ENCODE measurements at places on chromosomes 16 and 17.

DNA sequence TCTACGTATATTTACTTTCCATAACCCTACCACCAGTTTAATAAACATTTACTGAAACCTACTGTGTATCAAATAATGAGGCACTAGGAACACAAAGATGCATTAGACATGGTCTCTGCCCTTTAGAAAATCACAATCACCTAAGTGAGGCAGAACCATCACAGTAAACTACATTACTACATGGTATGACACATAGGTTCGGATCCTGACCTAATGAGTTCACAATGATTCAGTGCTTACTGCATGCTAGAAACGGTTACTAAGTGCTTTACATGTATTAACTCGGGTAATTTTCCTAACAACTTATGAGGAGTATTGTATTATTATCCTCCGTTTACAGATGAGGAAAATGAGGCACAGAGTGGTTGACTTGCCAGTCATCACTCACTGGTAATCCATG, 5.2 kb upstream of the SYNRG start:
- DNase-seq, result no peak

GRCh38 chr17:69856946-69857345, 218.1 kb upstream of the KCNJ16 start:
- no peak for DNase-seq

DNA sequence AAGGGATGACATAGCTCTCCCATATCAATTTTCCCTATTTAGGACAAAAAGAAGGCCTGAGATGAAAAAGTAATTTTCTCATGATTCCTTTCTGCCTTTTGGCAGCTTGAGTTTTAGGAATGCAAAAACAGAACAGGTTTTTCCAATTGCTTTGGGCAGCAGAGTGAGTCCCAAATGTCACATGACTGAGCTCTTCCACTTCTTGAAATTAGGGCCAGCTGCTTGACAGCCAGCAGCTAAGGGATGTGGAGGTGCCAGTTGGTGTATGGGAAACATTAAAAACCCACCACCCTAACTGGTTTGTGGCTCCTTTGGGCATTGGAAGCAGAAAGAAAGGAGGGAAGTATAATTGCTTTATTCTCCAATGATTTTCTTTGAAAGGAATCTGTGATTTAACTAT, 133.8 kb upstream of the FAM20A start:
- DNase-seq, result no peak

GRCh38 chr16:84356591-84357116, 11.7 kb upstream of the ATP2C2 start:
- DNase-seq, result no peak

GRCh38 chr16:66502020-66502913, 47.7 kb downstream of the TK2 start:
- DNase-seq, result no peak

- DNase-seq, result peak; percentile 20
These were observed 195.4 kb downstream of the XYLT1 start for GRCh38 chr16:17275076-17276009.

- no peak for DNase-seq
These were observed 64.8 kb upstream of the ADAMTS18 start for GRCh38 chr16:77499373-77500285.

DNA sequence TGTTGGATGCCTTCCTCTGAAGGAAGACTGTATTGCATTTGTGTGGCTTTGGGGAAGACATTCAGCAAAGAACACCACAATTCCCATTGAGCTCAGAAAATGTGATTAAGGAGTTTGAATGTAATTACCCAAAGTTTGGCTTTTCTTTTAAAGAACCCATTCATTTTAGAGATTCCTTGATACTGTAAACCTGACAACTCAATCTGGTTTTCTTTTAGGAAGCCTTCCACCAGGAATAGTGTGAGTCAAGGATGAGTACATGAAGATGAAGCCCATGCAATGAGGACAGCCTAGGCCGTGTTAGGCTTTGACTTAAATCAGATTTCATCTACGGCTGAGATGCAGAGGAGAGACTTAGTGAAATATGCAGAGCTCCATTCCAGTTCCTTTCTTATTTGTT, 271.7 kb upstream of the TBX2 start:
- DNase-seq, result no peak

GRCh38 chr17:21288571-21289017, 4.1 kb downstream of the MAP2K3 start:
- peak; percentile 53 for DNase-seq

- no peak for DNase-seq
These were observed 27.2 kb upstream of the BEAN1 start for GRCh38 chr16:66399930-66400329.

GRCh38 chr17:45824475-45824874, 20.2 kb upstream of the SPPL2C start:
- no peak for DNase-seq

DNA sequence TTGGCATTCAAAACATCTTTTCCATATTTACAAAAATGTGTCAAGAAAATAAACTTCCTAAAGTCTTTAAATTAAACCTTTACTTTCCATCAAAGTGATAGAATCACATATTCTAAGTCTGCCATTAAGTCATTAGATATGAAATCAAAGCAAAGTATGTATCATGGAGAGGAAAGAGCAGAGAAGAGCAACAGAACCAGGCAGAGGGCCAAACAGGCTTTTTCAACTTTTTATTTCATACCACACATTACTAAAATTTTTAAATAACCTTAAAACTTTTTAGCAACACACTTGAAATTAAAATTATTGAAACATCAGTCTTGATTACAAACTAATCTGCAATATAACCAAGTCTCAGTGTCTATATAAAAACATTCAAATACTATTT, 13.8 kb downstream of the SIAH1 start:
- no peak for DNase-seq

GRCh38 chr17:63946440-63947363, 14.6 kb upstream of the CD79B start:
- DNase-seq, result peak; percentile 83

- no peak for DNase-seq
These were observed 5.0 kb upstream of the CCDC42 start for GRCh38 chr17:8749616-8750015.

GRCh38 chr17:6528557-6528956, 27.8 kb downstream of the PITPNM3 start:
- DNase-seq, result no peak

GRCh38 chr17:46178550-46179214, 14.5 kb downstream of the KANSL1 start:
- peak; percentile 43 for DNase-seq

GRCh38 chr17:48722201-48722907, at the start of gene PRAC1:
TSS of gene PRAC1 (minus strand) at chr17:48722518. CDS start at chr17:48722392, 126 bp downstream.
- no peak for DNase-seq

DNA sequence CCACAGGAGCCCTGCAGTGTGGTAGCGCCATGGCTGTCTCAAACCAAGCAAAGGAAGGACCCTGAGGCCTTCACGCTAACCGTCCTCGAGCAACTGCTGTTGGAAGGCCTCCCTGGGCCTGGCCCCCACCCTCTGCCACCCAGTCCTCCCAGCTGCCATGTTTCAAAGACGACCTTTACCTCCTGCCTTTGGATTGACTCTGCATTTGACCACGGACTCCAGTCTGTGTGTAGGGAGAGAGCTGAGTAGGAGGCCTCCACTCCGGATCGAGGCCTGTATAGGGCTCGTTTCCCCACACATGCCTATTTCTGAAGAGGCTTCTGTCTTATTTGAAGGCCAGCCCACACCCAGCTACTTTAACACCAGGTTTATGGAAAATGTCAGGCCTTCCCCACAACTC, 24.3 kb downstream of the PLCD3 start:
- DNase-seq, result no peak

DNA sequence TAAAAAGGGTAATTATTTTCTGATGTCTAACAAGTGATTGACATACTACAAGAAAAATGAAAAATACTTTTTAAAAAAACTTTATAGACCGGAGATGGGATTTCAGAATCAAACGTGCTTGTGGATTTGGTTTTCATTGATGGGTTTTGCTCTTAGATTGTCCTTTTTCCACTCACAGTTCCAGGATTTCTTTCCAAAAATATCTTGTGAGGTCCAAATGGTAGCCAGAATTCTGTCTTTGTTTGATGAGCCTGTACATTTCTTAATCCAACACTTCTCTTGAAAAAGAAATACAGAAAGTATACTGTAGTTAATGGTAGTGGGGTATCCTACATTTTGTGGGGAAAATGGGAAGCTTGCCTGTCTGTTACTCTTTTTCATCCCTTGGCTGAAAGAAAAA, 329.3 kb downstream of the KCNJ2 start:
- no peak for DNase-seq

- no peak for DNase-seq
These were observed 4.9 kb downstream of the TXNDC11 start for GRCh38 chr16:11737713-11738112.

GRCh38 chr17:70936724-70937123, 767.4 kb downstream of the KCNJ2 start:
- no peak for DNase-seq

DNA sequence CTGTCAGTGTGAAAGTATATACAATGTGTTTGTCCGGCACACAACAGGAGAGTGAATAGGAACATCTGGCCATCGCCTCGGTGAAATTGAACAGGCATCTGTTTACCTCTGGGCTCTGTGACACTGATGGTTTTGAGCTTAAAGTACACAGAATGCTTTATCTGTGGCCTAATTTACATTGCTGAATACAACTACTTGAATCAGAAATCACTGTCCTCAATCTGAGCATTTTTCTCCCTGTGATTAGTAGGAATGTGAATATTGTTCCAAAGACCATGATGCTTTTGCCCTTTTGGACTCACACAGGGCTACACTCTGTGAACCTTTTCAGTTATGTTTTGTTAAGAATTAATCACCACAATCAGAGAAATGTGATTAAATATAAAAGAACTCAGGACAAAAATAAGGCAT, 323.0 kb upstream of the TBX2 start:
- DNase-seq, result no peak

DNA sequence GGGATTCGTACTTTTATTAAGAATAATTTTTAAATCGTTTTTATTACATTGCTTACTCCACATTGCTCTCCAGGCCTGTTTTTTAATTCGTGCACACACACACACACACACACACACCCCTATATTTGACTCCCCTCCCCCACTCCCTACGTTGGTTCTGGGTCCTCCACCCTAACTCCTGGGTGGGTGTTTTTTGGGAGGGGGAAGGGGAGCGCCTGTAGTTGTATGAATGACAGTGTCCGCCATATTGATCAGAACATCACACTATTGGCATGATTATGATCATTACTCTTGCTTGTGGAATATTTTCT, 1.3 kb downstream of the GNAO1 start:
- no peak for DNase-seq

DNA sequence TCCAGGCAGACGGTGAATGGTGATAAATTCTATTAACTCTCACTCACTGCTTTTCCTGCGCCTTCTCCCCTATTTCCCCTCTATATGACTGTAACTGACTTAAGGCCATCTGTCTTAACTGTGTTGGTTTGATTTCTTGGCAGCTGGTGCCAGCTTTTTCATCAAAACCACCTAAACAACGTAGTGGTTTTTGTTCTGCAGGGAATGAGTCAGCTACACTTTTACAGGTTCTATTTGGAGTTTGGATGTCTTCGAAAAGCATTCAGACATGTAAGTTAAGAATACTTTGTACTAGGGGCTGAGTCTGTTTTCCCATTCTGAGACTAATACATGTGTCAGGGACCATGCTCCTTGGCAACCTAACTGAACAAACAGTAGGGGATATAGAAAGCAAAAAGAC, 8.5 kb downstream of the REXO5 start:
- DNase-seq, result peak; percentile 77

DNA sequence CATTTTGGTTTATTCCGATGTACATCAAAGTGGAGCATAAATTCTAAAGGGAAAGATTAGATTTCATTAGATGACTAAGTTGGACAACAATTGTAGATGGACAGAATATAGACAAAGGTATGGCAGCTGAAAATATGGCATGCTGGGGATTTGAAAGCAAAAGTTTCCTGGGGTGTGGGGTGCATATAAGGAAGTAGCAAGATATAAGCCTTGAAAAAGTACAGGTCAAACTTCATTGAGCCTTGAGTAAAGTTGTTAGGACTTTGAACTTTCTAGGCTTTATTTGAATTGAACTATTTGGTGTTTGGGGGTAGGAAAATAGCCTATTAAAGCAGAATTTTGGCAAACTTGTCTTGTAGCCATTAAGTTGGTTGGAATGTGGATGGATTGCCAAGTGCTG, 75.8 kb upstream of the KCNJ16 start:
- DNase-seq, result no peak

DNA sequence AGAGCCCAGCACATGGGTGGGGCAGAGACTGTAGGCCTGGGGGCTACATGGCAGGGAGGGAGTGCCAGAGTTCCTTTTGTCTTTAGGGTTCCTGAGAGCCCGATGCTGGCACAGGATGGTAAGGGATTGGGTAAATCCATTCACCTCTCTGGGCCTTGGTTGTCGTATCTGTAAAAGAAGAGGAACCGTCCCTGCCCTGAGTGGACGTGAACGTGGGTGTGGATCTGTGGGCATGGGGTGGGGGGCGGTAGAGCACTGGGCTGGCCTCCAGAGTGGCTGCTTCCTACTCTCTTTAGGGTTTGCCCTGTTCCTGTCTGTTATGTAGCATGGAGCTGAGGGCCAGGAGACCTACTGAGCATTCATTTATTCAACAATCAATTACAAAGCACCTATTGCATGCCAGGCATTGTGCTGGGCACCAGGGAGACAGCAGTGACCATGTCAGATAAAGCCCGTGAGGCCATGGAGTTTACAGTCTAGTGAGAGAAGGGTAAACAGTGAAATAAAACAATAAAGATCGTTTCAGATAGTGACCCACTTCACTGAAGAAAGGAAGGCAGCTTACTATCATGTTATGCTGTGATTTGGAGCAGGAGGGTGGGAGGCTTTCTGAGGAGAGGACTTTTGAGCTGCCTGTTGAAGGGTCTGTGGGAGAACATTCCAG, 13.1 kb upstream of the TCAP start:
- DNase-seq, result no peak

DNA sequence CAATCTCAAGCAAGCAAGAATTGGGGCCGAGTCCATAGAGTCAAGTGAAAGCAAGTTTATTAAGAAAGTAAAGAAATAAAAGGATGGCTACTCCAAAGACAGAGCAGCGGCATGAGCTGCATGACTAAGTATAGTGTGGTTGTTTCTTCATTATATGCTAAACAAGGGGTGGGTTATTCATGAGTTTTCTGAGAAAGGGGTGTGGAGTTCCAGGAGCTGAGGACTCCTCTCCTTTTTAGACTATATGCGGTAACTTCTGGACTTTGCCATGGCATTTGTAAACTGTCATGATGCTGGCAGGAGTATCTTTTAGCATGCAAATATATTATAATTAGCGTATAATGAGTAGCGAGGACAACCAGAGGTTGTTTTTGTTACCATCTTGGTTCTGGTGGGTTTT, 819.9 kb downstream of the KCNJ2 start:
- DNase-seq, result no peak

- no peak for DNase-seq
These were observed 24.6 kb upstream of the DLX4 start for GRCh38 chr17:49944273-49944870.

GRCh38 chr16:30941600-30942425, 7.1 kb upstream of the ORAI3 start:
- peak; percentile 91 for DNase-seq

DNA sequence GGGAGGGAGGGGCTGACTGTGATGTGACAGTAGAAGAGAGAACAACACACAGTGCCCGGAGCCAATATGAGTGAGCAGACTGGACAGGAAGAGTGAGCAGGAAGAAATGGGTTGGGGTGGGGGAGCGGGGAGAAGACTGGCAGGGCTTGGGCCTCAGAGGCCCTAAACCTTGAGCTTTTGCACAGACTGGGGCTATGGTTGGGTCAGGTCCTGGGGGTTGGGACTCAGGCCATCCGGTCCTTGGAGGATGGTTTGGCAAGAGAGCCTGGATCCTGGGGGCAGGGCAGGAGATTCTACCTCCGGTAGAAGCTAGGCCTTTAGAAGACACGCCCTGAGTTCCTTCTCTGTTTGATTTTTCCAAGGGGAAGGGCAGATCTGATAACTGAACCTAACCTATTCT, 1.1 kb downstream of the CAMTA2 start:
- DNase-seq, result peak; percentile 27

- no peak for DNase-seq
These were observed 94.9 kb downstream of the ANKRD11 start for GRCh38 chr16:89395150-89396142.
